Right ventricle myocardium inferior (tissue), 1 donor: ENCODE measurements at places on chromosomes 6 and 20. TPM values are rescaled to one million over a fixed set of nuclear protein-coding genes. Genes with fewer than 3 reads are reported as not detected.

DNA sequence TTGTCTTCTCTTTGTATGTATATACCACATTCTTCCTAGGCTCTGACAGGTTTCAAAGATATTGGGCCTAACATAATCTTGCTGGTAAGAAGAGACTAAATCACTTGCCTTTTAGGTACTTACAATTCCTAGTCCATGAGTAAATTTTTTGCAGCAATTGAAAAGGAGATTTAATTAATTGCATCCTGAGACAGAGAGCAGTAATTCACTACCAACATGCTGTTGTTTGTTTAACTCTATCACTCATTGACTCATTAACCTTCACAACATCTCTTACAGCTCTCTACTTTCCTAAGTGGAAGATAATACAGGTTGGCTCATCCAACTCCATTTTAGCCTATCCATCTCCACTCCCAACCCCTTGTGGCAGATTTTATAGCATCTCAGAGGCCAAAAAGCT is 280.4 kb downstream of the ALDH8A1 start:
- DNase-seq, result no peak

DNA sequence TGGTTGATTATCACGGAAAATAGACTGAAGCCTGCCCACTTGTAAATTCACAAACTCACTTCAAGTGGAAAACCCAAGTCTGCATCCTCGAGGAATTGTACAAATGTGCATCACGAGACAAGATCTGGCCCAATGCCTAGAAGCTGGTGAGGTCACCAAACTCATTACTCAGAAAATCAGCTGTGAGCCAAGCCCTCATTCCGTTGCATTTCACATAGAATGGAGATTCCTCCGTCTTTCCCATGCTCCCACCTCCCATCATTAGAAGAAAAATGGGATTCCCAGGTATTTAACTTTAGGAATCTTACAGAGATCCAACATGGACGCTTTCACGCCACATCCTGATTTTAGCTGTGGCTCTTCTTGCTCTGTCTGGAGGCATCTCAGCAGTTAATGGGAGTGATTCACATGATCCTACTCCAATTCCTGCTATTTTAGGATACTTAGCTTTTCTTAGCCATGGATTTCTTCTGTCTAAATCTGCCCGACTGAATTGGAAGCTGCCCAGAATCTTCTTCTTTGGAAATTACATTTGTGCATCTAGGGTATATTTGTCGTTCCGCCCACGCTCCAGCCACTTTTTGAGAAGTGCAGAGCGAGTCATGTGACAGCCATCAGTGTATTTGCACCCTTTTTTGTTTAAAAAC is 68.7 kb upstream of the STMND1 start:
- DNase-seq, result no peak

DNA sequence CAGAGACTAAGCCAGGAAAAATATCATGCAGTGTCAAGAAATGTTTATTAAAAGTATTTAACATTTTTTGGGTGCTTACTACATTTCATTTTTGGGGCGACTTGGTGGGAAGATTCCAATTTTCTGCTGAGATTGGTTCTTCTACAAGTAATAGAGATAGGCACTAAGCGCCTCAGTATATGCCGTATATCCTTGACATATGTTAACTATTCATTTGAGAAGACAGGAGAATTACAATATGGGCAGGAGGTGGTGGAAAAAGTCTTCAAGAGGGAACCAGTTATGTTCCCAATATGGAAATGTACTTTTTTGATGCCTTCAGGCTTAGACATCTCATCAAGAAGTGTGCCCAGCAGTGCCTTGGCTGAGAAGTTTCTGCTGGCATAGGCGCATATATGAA is 6.5 kb downstream of the CTNNBL1 start:
- DNase-seq, result no peak

The KCNB1 gene
- total RNA-seq, result 0.81 TPM

The PBOV1 gene
- total RNA-seq, result not detected
